ENCODE measurements at places on chromosomes 1 and 21.
A peak's percentile ranks its signal among the peaks of the same experiment; 100 is the strongest.

DNA sequence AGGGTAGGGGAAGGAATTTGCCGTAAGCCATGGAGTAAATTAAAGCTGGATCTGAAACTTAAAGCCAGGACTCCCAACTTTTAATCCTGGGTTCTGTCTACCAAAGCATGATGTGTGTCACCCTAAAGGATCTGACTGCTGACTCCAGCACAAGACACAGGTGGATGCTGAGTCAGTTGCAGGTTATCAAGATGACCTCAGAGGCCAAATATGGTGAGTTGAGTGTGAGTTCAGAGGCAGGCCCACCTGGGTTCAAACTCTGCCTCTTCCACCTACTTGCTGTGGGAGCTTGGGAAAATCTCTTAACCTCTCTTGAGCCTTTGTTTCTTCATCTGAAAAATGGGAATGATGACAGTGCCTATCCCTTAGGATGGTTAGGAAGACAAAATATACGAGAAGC lies 16.7 kb upstream of the LDLRAP1 start:
- no peak for DNase-seq

GRCh38 chr21:43876605-43877004 lies 11.6 kb downstream of the AGPAT3 start:
- no peak for DNase-seq

- DNase-seq, result no peak
Observed at GRCh38 chr1:173530795-173531693, 53.9 kb downstream of the PRDX6 start.

DNA sequence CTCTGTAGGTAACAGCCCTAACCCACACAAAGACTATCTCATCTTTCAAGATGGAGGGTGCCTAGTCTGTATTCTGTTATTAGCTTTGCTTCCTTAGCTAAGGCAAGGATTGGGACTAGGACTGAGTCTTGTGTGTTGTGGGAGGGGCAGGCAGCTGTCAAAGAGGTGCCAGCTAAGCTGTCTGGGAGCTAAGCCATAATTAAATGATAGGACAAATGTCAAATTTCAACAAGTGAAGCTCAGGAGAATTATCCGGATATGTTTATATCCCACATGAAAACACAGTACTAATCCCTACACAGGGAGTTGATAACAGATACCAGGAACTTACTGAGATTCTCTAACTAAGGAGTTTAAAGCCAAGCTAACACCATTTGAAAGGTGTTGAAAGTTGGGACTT lies 70.5 kb upstream of the NGF start:
- no peak for DNase-seq

DNA sequence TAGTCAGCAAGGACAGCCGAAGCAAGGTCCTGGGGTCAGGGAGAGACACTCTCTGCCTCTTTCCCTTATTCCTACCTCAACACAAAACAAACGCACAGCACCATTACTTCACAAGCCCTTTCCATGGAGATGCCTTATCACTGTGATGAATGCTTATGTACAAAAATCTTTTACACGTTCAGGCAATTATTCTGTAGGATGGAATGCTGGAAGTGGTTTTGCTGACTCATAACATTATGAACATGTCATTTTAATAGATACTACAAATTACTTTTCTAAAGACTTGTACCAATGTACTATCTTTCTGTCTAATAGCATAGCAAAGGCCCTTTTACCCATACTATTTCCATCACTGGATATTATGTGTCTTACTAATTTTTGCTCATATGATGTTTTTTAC lies 98.4 kb downstream of the TTLL7 start:
- no peak for DNase-seq

GRCh38 chr21:14567331-14568279 lies 21.5 kb upstream of the SAMSN1 start:
- no peak for DNase-seq

GRCh38 chr1:12161662-12162458 lies 4.9 kb upstream of the TNFRSF1B start:
- peak; percentile 42 for DNase-seq

GRCh38 chr1:39926343-39926793 lies 24.7 kb upstream of the MYCL start:
- no peak for DNase-seq

GRCh38 chr21:27838573-27838972 lies 871.7 kb upstream of the ADAMTS5 start:
- DNase-seq, result no peak

GRCh38 chr1:61058483-61059245 lies 23.7 kb upstream of the NFIA start:
- DNase-seq, result no peak

DNA sequence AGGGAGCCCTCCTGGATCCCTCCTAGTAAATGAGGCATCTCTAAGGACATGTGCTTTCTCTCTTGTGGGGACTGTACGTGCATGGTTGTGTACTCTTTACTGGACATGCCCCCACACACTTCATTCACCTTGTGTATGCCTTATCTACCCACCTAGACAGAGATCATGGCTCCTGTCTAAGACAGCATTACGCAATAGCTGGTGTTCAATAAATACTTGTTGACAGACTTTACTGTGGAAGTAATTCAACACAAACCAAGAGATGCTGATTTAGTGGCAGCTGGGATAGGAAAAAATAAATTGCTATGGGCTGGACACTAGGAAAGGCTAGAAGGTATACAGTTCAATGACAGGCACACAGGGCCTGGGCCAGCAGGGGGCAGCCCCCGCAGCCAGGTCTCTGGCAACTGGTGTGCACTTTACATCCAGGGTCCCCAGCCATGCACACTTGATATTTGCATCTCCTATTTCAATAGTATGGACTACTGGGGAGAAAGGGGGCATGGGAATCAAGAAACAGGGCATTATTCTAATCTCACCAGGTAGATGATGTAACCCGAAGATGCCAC lies 24.2 kb downstream of the TRABD2B start:
- no peak for DNase-seq

GRCh38 chr1:2126331-2127186 lies 68.0 kb downstream of the FAAP20 start:
- DNase-seq, result no peak

GRCh38 chr1:74427681-74428080 lies 84.7 kb downstream of the LRRC53 start:
- no peak for DNase-seq

GRCh38 chr1:205980237-205980870 lies 22.8 kb downstream of the RAB7B start:
- DNase-seq, result no peak

DNA sequence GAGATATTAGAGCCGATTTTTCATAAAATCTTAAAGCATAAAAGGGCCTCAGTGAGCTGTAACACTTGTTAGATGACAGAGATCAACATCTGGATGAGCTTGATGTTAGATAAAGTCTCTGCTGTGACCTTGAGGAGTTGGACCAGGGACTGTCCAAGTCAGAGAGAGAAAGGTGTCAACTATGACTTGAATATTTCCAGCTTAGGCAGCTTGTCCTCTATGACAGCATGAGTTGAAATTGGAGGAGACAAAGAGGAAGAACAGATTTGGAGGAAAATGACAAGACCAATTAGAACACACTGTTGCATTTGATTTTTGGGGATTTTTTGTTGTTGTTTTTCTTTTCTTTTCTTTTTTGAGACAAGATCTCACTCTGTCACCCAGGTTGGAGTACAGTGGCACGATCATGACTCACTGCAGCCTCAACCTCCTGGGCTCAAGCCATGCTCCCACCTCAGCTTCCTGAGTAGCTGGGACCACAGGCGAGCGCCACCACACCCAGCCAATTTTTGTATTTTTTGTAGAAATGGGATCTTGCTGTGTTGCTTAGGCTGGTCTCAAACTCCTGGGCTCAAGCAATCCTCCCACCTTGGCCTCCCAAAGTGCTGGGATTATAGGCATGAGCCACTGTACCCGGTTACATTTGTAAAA lies 35.3 kb upstream of the CLIC4 start:
- no peak for DNase-seq

GRCh38 chr1:243508303-243508713 lies 252.5 kb downstream of the SDCCAG8 start:
- DNase-seq, result no peak

DNA sequence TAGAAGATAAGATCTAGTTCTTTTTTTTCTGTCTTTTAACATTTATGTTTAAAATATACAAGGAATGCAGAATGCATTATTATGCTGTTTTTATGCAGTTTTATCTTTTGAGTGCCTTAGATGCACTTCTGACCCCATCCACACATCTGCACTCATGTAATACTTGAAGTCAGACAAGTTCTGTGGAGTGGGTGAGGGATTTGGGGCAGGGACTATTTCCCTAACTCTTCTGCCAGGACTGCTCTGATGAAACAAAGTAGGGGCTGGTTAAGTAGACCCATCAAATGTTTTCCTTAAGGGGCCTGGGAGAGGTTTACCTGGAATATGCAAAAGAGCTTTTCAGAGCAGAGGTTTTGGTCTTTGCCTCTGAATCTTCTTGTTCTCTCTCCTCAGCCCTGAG lies 11.4 kb downstream of the TRNAU1AP start:
- DNase-seq, result no peak

DNA sequence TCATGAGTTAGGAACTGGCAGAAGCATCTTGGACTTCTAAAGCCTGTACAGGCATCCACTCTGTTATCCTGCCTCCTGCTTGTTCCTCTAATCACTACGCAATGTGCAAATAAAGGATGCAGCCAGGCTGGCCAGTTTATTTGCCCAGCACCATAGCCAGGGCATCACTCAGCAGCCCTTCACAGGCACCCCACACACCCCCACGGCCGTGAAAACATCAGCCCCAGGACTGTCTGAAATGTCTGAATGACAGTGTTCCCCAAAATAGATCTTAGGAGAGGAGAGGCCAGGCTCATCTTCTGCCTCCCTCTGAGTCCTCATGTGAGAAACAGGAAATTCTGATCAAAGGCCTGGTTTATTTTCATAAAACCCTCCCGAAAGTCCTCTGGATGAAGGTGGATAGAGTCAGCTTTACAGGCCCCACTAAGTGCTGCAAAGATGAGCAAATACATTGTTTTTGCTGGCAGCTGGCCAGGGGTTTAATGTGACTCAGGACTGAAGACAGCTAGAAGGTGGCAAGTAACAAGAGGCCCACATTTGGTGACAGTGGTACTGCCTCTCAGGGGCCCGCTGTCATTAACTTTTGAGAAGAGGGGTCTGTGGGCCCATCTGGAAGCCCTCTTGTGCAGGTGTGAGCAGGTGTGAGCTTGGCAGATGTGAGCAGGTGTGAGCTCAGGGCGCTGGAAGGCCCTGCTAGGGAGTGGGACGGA lies 32.9 kb downstream of the GRHL3 start:
- DNase-seq, result no peak

DNA sequence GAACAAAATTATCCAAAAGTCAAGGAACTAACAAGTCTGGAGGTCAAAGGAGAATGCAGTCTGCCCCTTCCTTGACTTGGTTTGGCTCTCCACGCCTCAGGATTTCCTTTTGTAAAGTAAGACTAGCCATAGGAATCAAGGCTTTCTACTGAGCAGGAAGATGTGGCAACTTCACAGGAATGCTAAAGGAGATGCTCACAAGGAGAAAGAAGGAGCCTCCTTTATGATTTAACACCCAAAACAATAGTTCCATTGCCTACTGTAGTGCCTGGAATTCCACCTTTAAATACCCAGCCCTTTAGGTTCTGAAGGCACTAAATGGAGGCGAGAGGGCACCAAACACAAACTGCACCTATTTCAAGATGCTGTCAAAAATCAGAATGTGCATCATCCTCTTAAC lies 176.3 kb upstream of the NFIA start:
- DNase-seq, result no peak

DNA sequence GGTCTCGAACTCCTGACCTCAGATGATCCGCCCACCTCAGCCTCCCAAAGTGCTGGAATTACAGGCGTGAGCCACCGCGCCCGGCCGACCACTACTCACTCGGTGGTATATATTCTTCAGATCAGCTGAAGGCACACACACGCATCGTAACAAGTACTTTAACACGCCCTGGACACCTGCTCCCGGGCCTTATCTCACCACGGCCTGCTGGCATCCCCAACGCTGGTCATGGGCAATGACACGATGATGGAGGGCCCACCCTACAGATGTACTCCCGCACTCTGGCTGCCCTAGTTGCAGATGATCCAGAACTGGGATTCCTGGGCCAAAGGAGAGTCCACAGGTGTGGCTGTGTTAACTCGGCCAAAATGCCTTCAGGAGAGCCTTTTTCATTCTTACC lies 11.6 kb downstream of the UBE2J2 start:
- DNase-seq, result no peak

DNA sequence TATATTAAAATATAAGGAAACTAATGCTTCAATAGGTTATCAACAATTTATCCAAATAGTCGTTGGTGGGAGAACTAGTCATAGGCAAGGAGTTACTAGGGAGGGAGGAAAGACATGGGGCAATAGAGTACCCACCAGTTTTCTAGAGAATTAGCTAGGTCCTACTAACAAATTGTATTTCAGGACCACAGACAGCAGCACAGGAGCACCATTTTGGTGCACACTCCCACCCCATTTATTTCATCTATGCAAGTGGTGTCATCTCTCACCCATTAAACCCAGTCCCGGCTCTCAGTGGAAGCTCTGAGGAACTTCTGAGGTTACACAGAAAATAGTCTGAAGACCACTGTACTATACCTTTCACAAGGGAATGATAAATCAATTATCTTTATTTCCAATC lies 89.0 kb upstream of the BCAR3 start:
- no peak for DNase-seq

DNA sequence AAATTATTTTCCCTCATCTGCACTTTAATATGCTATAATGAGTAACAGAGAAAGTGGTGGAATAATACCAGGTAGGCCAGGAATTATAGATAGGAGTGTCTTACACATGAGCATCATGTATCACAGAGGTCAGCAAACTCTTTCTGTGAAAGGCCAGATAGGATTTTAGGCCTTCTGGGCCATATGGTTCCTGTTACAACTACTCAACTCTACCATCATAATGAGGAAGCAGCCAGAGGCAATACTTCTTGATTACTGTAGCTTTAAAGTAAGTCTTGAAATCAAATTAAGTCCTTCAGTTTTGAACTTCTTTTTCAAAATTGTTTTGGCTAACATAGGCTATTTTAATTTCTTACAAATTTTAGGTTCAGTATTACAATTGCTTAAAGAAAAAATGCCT lies 32.1 kb upstream of the IGSF3 start:
- no peak for DNase-seq

GRCh38 chr1:100778748-100779147 lies 59.2 kb downstream of the VCAM1 start:
- DNase-seq, result no peak

- no peak for DNase-seq
Observed at GRCh38 chr1:28898405-28898881, 15.9 kb upstream of the EPB41 start.

GRCh38 chr1:183585038-183585437 lies 5.2 kb downstream of the NCF2 start:
- DNase-seq, result no peak
